Dorsolateral prefrontal cortex (tissue), 122 donors: ENCODE measurements at places on chromosomes 12 and 14.

- DNase-seq: no peak
These were observed 149.0 kb downstream of the NAV3 start for GRCh38 chr12:77979597-77980250.

DNA sequence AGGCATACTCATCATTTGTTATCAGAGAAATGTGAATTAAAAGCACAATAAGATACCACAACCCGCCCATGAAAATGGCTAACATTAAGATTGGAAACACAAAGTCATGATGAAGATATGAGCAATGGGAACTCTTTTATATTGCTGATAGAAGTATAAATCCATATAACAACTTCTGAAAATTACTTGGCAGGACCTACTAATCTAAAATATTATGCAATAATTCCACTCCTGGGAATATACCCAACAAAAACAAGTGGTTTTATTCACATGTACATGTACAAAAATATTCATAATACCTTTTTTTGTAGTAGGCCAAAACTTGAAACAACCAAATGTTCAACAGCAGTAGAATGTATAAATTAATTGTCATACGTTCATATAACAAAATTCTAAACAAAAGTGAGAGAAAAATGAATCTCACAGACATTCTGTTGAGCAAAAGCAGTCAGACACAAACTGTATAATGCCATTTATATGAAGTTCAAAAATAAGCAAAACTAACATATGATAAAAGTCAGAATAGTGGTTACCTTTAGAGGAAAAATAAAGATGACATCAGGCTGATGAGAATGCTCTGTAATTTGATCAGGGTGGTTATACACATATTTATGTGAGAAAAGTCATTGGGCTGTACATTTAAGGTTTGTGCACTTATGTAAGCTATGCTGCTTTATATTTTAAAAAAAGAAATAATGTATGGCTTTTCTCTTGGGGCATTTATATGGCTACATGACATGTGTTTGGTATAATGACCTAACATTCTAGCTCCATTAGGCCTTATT lies 309.2 kb upstream of the KITLG start:
- no peak for DNase-seq

DNA sequence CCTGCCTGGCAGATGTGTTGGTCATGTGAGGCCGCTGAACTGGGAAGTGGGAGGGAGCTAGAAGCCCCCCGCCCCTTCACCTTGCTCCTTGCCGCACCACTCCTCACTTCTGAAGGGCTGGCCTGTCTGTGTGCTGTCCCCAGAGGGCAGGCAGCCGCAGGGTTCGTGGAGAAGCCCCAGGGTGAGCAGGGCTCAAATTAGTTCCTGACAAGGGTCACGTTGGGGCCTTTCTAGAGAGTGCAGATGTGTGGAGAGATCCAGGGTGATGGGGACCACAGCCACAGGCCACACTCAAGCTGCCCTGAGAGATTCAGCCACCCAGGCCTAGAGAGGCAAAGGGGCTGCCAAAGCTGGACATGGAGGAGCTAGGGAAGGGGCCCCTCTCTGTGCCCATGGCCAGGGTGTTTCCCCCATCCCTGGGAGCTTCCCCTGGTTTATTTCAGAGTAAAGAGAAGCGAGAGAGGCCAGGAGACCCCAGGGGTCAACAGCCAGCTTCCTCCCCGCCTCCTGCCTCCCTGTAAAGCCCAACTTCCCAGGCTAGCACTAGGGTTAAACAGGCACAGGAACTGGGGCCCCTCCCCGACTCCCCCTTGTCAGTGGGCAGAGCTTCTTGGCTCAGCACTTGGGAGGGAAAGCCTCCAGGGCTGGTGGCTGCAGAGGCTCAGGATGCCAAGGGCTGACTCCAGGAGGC lies 16.2 kb downstream of the SLC25A29 start:
- no peak for DNase-seq

- no peak for DNase-seq
These were observed 24.3 kb downstream of the ZFC3H1 start for GRCh38 chr12:71639341-71639760.

GRCh38 chr12:132117558-132117875 lies 26.6 kb downstream of the DDX51 start:
- DNase-seq: no peak

- no peak for DNase-seq
These were observed 72.9 kb upstream of the ELK3 start for GRCh38 chr12:96121271-96121711.

- no peak for DNase-seq
These were observed 127.7 kb downstream of the SNAPC1 start for GRCh38 chr14:61889914-61890351.

DNA sequence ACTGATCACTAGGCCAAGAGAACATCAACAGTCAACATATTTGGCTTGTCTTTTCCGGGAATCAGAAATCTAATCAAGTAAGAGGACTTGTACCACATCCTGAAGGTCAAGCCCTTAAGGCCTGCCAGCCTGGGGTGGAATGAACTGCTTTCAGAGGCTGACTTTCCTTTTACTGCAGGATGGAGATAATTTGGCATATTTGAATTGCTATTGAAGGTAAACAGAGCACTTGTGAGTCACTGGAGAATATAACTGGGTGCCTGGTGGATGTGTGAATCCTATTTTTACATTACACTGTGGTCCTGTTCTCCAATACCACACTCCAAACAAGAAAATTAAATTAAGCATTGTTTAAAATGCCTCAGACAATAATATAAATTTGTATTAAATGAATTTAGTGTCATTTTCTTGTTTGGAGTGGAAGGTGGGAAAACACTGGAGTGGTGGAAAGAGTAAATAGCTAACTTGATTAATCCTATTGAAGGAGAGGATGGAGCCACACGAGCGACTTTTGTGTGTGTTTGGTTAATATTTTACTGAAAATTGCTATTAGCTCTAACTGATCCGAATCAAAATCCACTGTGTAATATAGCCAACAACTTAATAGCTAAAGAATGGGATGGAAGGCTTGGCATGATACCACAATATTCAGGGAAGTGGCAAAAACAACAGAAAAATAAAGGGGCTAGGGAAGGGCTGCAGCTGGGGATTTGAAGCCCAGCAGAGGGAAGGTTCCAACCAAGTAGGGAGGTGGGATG lies 89.4 kb downstream of the OTX2 start:
- no peak for DNase-seq

- no peak for DNase-seq
These were observed 44.5 kb downstream of the PSMA6 start for GRCh38 chr14:35336494-35337268.

DNA sequence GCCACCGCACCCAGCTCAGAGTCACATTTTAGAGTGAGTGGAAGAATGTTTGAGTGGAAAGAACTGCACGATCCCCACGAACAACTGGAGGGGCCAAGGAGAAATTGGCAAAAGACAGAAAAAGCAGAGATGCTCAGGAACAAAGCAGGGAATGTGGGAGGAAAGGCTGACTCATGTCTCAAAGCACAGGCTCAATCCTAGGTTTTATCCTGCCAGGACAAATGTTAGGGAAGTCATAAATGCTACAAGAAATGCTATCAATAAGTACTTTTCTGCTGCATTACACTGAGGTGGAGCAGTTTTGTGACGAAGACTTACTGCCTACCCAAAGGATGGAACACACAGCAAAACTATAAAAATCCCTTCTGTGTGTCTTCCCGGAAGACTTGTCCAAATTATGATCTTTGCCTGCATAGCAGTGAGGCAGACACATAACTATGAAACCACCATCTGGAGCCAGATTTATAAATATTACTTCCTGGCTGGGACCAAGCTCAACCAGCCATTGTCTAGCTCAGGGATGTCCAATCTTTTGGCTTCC lies 26.7 kb downstream of the NIN start:
- no peak for DNase-seq

GRCh38 chr12:26712892-26713291 lies 120.1 kb downstream of the ITPR2 start:
- DNase-seq: no peak

GRCh38 chr12:95548056-95548538 lies 3.2 kb downstream of the USP44 start:
- DNase-seq: no peak
